ENCODE measurements at places on chromosomes 11 and 22.

GRCh38 chr11:102553835-102554282 lies 23.3 kb upstream of the MMP7 start:
- no peak for DNase-seq

GRCh38 chr11:120527111-120527761 lies 15.7 kb downstream of the GRIK4 start:
- peak; percentile 34 for DNase-seq

DNA sequence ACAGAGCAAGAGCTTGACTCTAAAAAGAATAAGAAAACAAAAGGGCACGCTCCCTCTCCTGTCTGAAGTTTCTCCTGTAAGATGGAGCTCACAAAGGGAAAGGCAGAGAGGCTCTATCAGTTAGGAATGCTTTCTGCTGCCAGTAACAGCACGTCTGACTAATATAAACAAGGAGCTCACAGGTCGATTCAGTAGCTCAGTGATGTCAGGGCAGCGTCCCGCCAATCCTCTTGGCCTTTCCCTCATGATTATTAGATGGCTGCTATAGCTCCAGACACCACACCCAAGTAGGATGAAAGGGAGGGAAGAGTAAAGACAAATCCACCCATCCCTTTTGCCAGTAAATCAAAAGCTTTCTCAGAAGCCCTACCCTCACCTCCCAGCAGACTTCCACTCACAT lies 51.3 kb upstream of the HMGXB4 start:
- no peak for DNase-seq

- no peak for DNase-seq
Observed at GRCh38 chr11:108322666-108323065, 99.8 kb downstream of the ATM start.

DNA sequence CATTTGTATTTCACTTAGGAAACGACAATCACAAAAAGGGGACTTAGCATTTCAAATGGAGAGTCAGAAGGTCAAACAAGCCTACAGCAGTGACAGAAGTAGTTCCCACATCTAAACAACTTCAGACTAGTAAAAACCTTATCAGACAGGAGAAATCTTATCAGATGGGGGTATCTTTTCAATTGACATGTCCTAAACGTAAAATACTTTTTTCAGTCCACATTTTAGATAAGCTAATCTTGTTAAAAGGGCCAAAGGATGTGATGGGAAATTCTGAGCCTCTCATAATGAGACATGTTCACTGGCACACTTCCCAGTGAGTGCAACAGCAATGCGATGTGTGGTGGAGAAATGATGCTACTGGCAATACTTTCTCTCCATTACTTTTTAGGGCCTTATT lies 2.4 kb downstream of the MAPK1 start:
- no peak for DNase-seq

DNA sequence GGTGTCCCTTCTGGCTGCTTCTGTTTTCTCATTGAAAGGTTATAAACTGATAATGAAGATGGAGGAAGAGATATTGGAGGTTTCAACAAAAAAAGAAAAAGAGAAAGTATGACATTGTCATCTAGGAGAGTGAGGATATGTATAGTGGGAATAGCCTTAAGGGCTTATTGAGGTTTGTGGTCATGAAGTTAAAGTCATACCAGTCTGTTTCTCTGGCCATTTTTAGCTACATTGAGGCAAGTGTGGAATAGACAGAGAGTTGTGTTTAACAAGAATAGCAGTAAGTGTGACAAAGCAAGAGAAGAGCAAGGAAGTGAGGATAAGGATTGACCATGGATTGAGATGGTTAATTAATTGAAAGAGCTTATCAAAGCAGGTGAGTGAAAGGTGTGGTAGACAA lies 110.4 kb downstream of the ELP4 start:
- no peak for DNase-seq

- no peak for DNase-seq
Observed at GRCh38 chr22:33781411-33781810, 138.9 kb downstream of the LARGE1 start.

GRCh38 chr22:42726811-42727210 lies 6.1 kb upstream of the A4GALT start:
- DNase-seq = no peak

DNA sequence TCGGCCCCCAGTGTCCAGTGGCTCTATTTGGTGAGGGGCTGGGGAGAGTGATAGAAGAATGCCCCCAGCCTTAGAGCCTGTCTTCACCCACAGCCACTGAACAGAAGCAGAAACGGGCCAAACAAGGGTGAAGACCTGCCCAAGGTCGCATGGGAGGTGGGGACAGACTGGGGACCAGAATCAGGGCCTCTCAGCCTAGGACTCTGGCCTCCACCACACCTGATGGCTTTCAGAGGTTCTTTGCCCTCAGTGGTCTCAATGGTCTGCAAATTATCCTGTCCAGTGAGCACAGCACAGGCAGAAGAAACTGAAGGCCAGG lies 4.5 kb upstream of the MYRF start:
- no peak for DNase-seq

- DNase-seq = no peak
Observed at GRCh38 chr22:39139933-39140332, 12.5 kb downstream of the CBX7 start.

GRCh38 chr11:100359281-100359680 lies 327.8 kb upstream of the ARHGAP42 start:
- DNase-seq = no peak

- DNase-seq = no peak
Observed at GRCh38 chr11:95429376-95429907, 198.4 kb upstream of the SESN3 start.

GRCh38 chr11:32843544-32843943 lies 13.8 kb downstream of the PRRG4 start:
- no peak for DNase-seq

DNA sequence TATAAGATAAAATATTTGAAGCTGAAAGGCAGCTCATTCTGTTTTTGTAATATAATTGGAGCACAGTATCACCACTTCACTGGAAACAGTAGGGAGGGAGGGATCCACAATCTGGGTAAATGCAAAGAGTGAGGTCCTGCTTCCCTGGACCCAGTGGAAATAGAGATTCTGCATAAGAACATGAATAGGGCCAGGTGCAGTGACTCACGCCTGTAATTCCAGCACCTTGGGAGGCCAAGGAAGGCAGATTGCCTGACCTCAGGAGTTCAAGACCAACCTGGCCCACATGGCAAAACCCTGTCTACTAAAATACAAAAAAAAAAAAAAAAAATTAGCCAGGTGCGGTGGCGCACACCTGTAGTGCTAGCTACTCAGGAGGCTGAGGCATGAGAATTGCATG lies 143.7 kb downstream of the DBX1 start:
- no peak for DNase-seq

DNA sequence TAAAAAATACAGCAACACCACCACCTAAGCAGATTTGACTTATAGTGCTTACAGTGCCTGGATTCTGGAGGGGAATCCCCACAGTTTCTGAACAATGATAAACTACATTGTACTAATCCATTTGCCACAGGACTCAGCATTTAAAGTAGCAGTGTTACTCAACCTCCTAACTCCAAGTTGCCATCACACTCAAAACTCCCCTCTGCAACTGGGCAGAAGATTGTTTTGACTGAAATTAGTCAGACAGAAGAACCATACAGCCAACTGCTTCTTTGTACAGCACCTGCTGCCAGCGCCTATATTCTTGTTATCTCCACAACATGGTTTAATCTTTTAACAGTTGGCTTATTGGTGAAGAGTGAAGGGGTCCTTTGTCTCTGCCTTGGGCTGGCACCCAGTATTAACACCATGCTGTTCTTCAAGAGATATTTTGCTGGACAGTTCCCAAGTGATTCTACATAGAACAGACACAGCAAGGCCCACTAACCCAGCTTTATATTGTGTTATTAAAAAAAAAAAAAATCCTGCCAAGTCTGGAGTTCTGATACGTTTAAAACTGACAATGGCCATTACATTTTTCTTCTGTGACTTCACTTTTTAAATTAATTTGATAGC lies 273.2 kb downstream of the DCDC1 start:
- DNase-seq = no peak

- no peak for DNase-seq
Observed at GRCh38 chr22:25453557-25453956, 110.9 kb upstream of the GRK3 start.

GRCh38 chr11:86383041-86383955 lies 8.6 kb downstream of the CCDC81 start:
- no peak for DNase-seq

DNA sequence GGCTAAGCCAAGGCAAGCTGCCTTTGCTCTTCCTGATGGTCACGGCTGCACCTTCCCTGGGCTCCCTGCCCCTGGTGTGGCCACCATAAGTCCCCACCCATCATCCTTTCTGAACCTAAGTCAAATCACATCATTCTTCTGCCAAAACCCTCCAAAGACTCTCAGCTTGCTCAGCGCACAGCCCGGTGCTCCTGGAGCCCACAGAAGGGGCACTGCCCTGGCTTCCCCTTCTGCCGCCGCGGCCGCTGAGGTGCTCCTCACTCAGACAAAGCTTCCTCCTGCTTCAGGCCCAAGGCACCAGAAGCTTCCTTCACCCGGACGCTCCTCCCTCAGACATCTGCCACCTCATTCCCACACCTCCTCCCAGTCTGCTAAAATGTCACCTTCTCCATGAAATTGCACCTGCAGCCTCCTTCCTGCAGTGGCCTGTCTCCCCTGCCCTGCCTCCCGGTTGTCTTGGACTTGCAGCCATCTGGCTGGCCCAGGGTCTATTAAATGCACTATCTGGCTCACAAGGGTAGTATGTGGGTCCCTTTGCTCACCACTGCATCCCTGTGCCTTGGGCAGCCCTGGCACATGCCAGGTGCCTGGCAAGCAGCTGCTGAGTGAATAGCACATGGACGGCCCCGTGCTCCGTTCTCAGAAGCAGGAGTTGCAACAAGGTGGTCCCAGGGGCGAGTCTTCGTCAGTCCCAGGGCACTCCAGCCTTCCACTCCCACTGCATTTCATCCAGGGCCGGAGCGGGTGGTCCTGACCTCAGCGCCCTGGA lies 108.2 kb downstream of the WNT7B start:
- DNase-seq = no peak

GRCh38 chr22:32714458-32715430 lies 86.8 kb upstream of the TIMP3 start:
- no peak for DNase-seq

DNA sequence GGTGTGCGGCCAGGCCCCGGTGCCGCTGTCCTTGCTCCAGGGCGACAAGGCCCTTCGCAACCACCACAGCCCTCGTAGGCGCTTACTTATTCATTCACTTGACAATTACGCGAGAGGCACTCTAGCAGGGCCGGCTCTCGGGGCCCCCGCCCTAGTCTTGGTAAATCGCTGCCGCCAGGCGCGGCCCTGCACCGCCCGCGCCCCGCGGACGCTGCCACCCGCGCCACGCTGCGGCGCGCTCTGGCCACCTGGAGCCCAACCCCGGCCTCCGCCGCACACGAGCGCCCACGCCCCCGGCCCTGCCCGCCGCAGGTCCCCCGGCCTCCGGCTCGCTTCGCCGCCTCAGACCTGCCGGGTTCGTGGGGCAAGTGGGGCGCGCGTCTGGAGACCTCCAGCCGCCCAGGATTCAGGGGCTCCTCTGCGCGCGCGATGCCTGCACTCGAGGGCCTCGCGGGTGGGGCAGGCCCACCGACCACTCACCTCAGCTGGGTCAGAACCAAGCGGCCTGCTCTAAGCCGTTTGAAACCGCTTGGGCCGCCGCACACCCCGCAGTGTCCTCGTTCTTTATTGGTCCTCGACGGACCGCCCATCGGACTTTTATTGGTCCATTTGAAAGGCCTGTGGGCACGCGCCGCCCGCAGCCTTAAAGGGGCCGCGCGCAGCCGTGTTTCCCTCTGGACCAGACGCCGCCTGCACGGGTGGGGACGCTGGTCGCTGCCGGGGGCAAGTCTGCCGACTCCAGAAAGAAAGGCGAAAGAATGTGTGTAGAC lies at the start of gene CKAP5:
Gene CKAP5, minus strand, starts transcription at position 541 of the 770 bp plus-strand sequence. CDS start 25,049 bp downstream, outside the sequence.
- DNase-seq = peak; percentile 27

DNA sequence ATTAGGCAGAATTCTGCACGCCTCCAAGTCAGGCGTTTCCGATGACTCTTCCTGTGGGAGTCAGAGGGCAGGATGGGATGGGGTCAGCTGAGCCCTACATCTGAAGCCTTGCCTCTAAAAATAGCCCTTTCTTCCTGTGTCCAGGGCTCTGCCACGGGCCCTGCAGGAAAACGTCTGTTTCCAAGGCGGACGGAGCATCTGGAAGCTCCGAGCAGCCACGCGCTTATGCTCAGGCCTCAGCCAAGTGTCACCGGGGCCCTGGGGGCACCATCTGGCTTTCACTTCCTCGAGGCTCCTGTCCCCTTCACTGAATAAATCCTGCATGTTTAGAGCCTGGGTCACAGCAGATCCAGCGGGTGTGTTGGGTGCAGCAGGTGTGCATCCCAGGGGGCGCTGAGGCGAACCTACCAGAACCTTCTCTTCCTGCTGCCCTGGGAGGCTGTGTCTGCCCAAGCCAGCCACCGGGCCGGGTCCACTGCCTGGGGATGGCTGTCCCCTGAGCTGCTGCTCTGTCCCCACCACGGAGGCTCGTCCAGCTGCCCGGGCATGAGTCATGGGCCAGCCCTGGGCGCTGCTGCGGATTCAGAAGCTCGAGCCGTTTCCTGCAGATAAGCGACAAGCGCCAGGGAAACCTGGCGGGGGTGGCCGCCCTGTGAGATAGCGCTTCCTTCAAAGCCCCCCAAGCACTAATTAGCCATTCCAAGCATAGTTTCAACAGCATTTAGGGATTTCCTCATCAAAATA lies 32.0 kb upstream of the LINC01488 start:
- peak; percentile 69 for DNase-seq

DNA sequence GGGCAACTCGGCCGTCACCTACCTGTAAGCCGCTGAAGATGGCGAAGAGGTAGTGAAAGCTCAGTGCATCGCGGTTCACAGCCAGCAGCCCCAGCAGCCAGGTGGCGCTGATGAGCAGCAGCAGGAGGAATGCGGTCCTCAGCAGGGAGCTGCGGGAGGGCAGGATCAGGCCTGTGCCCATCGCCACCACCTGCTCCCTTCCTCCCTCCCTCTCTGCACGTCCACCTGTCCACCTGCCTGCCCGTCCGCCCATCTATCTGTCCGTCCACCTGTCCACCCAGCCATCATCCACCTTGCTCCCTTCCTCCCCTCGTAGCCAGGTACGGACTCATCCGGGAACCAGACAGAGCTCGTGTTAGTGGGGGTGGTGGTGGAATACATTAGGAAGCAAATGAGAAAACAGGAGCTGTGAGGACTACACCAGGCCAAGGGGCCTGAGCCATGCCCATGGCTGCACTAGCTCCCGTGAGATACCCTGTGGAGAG lies 32.2 kb downstream of the TRMU start:
- DNase-seq = no peak

DNA sequence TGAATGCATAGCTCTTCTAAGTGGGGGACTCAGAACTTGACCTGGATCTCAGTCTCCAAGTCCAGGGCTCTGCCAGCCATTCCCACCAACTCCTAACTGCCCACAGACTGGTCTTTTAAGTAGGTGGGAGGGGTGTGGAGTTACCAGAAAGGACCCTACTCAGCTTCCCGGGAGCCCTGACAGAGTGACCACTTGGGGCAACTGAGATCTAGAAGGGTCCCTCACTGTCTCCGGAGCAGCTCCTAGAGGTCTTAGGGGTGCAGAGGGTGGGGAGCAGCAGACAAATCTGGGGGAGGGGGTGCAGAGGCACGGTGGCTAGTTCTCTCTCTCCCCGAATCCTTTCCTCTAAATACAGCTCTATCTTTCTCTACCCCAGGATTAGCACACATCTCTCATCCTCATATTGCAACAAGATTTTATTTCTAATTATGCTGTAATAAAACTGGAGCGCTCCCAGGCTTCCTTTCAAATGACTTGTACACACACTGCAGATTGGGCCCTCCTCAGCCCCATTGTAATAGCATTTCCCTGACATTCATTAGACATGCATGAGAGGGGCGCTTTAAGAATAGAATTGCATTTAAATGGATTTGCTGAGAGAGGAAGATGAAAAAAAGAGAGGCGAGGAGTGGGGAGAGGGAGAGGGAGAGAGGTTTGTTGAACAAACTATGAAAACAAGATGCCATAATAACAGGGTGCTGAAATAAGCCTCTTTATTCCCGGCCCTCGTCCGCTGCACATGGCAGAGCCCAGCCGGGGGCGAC lies 219.0 kb downstream of the CEP164 start:
- DNase-seq = no peak
